ENCODE measurements at places on chromosomes 5 and 9.

DNA sequence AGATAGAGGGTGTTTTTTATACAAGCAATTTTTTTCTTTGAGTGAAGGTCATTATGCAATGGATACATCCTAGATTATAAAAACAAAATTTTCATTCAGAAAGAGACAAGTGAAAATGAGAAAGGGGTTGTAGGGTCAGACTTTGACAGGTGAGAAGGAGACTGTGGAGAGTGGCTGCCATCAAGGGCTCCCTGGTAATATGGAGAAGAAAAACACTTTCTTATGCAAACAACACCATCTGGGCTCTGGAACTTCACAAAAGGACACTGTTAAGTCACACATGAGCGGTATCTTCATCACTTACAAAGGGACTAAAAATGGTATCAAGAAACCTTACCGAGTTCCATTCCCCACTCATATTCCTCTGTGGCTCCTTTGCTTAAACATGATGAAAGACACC is 23.5 kb downstream of the C7 start:
- DNase-seq: no peak

DNA sequence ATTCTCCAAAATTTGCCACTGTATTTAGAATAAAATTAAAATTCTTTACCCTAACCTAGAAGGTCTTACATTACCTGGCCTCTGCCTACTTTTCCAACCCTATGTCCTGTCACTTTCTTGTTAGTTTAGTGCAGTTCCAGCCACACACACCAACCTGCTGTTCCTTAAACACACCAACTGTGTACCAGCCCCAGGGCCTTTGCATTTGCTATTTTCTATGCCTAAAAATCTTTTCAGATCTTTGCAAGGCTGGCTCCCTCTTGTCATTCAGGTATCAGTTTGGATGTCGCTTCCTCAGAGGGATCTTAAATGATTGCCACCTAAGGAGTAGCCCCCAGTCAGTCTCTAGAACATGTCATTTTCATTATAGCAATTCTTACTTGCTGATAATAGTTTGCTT is 17.7 kb upstream of the NRG2 start:
- DNase-seq: no peak

DNA sequence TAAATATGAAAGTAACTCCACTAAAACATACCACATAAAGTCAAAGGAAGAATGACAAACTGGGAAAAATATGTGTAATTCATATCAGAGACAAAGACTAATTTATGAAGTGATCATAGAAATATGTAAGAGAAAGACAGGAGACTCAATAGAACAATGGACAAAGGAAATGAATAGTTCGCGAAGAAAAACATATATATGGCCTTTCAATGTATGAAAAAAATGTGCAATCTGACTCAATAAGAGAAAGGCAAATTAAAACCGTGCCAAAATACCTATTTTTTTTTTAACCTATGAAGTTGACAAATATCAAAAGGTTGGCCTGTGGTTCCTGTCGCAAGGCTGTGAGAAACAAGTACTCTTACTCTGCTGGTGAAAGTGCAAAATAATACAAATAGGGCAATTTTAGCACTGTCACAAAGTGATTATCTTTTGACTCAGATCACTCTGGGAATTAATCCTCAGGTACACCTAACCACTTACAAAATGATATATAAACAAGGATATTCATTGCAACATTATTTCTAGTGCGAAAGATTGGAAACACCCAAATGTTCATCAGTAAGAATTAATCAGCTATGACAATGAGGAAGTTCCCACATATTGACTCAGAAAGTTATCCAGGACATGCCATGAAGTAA is 3.7 kb downstream of the C9 start:
- no peak for DNase-seq

GRCh38 chr5:138874771-138875551 is at the start of gene LRRTM2:
LRRTM2 (minus strand) TSS chr5:138875335; CDS start chr5:138874911, 424 bp downstream.
- no peak for DNase-seq

- no peak for DNase-seq
These were observed 268.2 kb downstream of the MLLT3 start for GRCh38 chr9:20353931-20354652.

- DNase-seq: no peak
These were observed 448.4 kb downstream of the PSAT1 start for GRCh38 chr9:78745331-78745730.

DNA sequence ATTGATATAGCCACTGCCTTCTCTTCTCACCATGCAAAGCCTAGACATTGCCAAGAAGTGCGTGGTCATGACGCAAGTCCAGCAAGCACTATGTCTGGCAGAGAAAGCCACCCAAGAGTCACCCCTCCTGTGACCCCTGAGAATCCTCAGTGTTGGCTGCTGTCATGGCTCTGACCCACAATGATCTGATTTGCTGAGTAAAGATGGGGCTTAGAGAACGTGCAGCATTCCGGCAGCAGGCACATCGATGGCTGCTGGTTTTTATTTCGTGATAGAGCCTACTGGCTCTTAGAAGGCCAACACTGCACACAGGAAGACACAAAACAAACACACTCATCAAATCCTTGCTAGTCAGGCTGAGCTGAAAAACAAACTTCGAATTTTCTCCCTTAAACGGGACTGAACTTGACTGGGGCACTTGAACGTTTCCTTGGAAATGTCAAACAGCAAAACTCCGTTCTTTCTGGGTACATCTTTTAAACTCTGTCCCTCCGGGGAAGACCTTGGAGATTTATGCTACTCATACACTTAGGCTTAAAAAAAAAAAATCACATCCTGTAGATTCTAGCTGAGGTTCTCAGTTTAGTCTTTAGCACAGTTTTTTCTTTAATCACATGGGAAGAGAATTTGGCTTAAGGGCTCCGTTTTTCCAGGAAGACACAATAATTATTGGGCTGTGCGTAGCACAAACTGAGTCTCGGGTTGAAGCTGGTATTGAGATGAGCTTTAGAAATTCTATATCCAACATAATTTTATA is 88.2 kb upstream of the BASP1 start:
- no peak for DNase-seq

- no peak for DNase-seq
These were observed 196.8 kb downstream of the ANXA1 start for GRCh38 chr9:73348471-73348870.

- no peak for DNase-seq
These were observed 4.1 kb upstream of the ASPN start for GRCh38 chr9:92486371-92486770.

DNA sequence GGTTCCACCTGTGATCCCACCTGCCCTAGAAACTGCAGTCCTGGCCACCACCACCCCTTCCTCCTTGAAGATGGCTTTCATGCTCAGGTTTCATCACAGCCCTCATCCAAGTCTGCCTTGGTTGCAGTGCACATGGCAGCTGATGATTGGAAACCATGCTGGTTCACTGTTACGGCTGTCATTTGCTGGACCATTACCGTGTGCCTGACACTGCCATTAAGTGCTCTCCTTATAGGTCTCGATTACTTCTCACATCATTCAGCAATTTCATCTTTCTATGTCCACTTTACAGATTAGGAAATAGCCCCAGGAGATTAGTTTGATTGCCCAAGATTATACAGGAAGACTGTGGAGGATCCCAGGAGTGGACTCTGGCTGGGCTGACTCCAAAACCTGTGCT is 123.9 kb downstream of the ICE1 start:
- DNase-seq: no peak

DNA sequence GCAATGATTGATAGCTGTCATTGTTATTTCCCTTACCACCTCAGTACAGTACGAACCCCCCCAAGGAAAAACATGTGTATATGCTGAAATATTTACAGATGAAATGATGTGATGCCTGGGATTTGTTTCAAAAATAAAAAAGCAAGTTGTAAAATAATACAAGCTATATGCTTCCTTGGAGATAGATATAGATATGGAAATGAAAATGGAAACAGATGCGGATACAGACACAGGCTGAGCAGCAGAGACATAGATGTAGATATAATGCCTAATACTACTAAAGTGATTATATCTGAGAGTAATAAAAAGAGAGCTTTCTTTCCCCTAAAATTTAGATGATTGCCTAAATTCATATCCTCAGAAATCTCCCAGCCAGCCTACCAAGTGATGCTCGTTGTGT is 127.5 kb upstream of the TNPO1 start:
- no peak for DNase-seq

GRCh38 chr9:7780261-7780988 is 19.2 kb downstream of the DMAC1 start:
- DNase-seq: no peak

GRCh38 chr9:135219676-135220600 is 132.5 kb downstream of the OLFM1 start:
- DNase-seq: no peak

GRCh38 chr5:78799266-78800017 is 150.9 kb upstream of the LHFPL2 start:
- no peak for DNase-seq

GRCh38 chr9:68599826-68600225 is 59.1 kb upstream of the TMEM252 start:
- DNase-seq: no peak

DNA sequence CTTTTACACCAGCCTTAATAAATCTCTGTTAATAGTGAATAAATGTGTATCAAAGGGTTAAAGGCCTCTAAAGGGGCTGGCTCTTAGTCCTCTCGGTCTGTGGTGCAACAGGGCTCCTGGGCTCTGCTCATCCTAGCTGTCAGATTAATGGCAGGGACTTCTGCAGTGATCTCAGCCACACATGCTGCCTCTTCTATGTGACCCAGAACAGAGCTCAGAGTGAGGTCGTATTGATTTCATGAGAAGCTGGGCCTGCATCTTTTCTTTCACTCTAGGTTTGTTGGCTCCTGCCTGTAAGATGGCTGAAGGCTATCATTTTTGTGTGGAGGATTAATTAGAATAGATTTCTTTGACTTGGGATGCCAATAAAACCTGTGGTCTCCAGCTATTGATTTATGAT is 165.0 kb upstream of the GLRA1 start:
- DNase-seq: no peak

DNA sequence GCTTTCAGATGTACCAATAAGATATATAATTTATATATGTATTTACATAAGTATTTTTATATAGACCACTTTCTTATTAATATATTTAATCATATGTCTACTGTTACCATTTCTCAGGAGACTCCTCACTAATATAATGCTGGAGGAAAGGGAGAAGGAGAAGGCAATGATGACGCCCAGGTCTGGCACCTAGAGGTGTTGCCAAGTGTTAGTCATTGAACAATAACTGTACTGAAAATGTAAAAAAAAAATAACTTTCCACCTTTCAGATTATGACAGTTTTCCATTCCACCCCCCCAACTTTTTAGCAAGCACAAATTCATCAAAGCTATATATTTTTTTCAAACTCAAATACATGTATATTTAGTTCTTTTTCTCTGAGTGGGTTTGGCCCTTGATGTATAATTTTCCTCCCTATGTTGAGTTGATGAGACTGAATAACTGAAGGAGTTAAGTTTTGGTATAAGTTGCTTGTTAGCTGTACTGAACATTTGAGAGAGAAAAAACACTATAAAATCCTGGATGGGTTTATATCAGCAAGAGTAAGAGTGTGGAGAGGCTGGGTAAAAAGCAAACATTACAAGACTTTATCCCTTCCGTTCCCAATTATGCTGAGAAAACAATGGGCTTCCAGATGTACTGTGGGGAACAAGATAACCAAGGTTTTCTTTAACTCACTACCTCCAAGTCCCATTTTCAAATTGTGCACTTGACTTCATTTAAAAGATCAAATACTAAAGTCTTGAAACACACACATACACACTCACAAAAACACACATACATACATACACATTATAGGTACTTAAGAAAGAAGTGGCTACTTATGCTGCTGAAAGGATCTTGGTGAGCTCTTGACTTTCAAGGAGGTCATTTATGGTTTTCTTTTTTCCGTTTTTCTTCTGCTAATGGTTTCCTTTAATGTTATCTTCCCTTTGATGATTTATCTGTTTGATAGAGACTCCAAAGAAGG is 142.8 kb upstream of the IFNE start:
- DNase-seq: no peak

DNA sequence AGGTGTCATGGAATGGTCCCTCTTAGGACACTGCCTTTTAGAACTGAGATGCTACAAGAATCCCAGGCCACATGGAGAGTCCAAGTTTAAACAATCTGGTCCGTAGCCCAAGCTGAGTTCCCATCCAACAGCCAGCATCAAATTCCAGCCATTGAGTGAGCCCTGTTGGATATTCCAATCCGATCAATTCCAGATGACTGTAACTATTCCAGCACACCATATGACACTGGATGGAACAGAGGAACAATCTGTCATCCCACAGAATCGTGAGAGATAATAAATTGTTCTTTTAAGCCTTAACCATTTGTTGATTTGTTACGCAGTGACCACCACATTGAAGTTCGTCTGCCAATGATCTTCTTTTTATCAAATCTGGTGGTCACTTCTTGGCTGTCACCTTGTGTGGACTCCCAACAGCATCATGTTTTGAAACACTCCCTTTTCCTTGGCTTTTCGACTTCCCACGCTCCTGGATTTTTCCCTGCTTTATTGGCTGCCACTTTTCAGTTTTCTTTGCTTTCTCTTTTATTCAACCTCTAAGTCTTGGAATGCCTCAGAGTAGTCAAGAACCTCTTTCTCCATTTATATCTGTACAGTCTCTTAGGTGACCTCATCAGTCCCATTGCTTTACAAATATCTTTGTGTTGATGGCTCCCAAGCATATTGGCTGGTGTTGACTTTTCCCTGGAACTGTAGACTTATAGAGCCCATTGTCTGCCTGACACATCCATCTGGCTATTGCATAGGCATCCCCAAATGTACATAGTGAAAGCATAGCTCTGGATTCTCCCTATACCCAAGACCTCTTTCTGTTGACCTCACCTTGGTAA is 46.1 kb downstream of the TNFSF15 start:
- DNase-seq: no peak

- DNase-seq: no peak
These were observed 2.7 kb downstream of the FYB1 start for GRCh38 chr5:39216631-39217030.

GRCh38 chr9:2151171-2151570 is 136.0 kb downstream of the SMARCA2 start:
- DNase-seq: no peak

DNA sequence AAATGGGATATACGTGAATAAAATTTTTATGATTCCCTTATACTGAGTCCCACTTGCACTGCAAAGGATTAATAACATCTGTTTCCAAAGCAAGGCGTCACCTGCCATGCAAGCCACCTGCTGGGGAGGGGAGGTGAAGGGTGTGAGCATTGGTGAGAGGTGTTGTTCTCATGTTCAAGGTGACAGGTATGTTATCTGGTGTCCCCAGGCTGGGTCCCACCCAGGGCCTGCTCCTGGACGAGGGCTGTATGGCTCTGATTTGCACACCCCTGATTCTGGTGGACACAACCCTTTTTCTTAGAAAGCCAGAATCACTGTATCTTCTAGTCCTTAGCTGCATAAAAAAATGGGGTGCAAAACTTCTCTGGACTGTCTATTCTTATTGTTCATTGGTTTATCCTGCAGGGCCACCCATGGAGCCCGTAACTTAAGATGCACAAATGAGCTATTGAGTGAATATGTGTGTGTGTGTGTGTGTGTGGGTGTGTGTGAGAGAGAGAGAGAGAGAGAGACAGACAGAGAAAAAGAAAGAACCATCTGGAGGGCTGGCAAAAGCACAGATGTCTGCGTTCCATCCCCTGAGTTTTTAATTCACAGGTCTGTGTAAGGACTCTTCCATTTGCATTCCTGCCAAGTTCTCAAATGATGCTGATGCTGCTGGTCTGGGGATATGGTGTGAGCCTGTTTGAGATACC is 53.7 kb downstream of the SYK start:
- DNase-seq: no peak
